ENCODE measurements at places on chromosomes 13 and 19.

DNA sequence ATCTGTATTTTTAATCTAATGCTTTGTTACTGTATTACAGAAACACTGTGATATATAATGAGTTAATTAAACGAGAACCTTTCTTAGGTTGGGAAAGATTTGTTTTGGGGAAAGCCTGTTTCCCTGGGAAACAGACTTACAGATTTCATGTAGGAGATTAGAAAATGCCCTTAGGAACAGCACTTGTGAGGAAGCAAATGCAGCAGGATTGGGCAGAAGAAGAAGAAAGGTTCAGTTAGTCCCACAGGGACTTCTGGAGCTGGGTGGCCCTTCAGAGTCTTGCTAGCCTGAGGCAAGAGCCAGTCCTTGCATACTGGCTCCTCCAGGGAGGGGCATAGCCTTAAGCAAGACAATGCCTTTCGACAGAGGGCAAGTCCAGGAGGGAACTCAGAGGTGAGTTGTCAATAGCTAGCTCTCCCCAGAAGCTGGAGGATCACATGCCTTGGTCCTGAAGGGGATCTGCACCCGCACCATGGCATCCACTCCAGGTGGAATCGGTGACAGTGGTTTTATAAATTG is 36.8 kb downstream of the N4BP2L1 start:
- no peak for DNase-seq

DNA sequence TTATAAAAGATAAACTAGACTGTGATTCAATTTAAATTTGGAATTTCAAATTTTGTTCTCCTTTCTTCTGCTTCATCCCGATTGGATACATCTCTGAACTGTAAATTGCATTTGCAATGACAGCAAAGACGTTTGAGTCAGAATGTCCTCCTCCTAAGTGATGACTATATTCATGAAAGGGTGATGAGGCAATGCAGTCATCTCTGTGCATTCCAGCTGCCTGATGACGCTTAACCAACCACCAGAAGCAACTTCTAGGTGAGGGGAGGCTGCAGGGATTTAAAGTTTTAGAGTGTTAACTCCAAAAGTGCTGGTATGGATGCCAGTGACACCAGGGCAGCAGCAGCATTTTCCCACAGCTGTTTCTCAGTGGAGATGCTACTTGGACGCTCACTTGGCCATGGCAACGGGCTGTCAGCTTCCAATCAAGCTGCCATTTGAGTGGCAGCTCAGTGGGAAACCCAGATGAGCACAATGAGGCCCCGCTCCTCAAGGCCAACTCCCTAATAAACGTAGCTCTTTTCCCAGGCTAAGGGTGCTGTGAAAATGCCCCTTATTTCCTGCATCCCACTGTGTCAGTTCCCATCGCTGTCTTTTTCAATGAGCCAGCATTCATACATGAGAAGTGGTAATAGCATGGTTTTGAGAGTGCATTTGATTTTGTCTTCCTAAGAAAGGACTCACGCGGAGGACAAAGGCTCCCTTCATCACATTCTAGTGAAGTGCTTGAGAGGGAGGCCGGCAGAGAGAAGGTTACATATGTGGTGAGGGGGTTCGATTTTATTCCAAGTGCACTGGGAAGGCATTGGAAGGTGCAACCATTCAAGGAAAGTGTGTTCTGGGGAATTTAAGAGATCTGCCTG is 45.2 kb upstream of the AMER2 start:
- DNase-seq = no peak

DNA sequence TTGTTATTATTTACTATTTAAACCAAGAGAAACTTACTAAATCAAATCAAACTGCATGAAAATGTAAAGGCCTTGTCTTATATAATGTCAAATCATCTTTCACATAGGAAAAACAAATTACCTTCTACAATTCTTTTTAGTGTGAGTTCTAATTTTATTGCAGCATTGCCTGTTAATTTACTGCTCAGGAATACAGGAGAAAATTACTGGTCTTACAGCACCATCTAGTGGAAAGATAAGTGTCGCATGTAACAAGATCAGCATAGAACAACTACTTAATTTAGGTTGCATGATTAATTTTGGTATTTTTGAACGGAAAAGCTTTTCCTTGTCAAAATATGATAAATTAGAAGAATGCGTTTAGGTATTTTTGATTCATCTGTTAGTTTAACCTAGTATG is 502.7 kb downstream of the UQCRFS1 start:
- DNase-seq = no peak

DNA sequence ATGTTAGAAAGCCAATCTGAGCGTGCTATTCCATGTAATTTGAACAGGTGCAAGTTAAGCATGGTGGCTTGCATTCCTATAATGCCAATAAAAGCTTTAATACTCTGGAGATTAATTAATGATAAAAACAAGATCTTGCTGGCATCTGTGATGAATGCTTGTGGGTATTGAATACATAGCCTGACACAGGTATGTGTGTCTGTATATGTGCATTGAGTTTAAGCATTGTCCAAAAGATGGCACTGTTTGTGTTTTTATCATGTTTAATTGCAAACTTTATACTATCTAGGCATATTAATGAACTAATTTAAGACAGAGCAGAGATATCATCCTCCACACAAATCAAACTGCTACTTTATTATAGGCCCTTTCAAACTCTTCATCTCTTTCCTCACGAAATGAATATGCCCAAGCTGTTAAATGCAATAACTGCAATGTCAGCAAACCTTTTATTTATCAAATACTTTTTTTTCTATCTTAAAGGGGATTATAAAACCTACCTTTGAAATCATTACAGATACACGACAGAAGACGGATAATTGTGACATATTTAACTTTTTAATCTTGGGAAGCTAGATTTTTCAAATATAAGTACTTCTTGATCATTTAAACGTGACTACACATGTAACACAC is 86.5 kb downstream of the TNFSF11 start:
- DNase-seq = no peak

GRCh38 chr19:35514282-35514809 is 897 bp upstream of the DMKN start:
- DNase-seq = no peak

DNA sequence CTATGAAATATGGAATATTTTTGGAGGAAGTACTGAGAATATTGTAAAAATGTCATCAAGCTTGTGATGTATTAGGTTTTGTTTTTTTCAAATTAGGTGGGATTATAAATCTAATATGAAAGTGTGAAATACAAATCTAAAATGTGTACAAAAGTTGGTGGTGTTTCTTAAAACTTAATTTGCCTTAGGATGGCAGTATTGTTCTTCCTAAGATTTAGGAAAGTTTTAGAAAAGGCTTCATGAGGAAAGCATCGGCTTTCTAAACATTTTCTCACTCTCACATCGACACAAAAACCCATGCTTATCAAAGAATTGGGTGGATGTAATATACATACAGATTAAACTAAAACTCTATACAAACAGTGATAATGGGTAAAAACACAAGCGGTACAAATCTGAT is 972.0 kb upstream of the PCDH20 start:
- no peak for DNase-seq

- DNase-seq = no peak
Measured at GRCh38 chr13:93635616-93636032, 409.0 kb downstream of the GPC6 start.

DNA sequence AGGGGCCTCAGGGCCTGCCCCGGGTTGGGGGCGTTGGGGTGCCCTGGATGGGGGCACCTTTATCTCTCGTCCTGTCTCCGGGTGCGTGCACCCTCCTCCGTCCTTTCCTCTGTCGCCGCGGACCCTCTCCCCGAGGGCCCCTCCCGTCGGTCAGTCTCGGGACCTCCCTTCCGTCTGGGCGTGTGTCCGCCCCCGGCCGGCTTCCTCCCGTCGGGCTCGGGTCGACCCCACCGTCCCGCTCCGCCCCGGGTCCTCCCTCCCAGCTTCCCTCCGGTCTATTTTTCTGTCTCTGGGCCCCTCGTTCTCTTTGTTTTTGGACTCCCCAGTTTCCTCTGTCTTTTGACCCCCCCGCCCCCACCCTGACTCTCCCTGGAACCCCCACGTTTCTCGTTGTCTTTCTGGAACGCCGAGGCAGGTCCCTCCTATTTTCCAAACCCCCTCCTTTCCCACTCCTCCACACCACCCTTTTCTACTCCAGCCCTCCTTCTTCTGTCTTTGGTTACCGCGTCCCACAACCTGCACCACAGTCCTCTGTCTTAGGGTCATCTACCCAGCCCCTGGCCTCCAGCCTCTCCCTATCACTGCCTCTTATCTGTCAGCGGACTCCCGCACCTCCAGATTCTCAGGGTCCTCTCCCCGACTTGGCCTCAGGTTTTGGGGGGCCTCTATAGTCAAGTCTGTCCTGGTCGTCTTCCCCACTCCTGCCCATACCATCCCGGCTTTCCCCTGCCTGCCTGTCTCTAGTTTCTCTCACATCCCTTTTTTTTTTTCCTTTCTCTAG is 757 bp downstream of the EGLN2 start:
- DNase-seq = no peak

DNA sequence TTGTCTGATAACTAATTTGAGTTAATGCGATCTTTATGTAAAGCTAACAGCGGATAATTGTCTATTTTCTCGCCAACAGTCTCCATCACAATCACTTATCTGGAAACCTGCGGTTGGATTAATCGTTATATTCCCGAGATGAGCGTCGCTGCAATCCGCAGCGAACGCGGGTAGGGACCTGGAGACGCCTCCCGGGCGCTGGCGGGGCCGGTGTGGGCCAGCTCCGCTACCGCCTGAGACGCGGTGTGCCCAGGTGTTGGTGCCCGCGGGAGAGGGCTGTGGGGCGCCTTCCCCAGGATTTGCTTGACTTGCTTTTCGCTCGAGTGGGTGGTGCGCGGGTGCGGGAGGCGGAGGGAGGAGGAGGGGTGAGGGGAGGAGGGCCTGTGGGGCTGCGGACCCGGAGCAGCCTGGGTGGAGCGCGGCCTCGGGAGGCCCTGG is 38.3 kb downstream of the SOX1 start:
- DNase-seq = no peak

DNA sequence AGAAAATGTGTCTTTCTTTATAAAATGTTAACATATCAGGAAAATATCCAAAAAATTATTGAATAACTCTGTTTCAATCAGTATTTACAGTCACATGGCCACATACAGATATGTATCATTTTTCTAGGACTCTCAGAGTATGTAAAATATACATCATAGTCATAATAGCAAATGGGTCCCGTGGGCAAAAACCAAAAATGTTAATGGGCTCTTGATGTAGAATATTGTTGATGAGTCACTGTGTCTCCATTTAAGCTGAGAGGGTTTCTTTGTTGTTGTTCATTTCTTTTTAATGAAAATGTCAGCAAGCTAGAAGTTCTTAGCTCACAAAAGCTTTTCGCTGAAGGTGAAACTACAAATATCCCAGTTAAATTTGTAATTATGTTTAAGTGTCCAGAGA is 1713.1 kb upstream of the PCDH20 start:
- no peak for DNase-seq

- no peak for DNase-seq
Measured at GRCh38 chr13:92825938-92826596, 400.5 kb upstream of the GPC6 start.

DNA sequence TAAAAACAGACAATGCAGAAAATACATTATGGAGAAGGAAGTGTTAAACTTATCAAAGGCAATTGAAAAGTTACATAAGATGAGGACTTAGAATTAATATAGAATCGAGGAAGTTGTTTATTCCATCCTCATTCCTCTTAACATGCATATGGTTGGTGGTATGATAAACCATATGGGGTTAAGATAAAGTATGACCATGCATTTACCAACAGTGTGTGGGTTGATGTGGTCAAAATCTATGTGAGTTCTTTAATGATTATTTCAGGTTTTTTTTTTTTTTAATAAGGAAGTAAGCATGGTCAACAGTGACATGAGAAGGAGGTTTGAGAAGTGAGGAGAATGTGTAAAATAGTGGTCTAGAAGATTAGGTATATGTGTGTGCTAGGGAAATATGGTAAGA is 94.5 kb downstream of the TDRD3 start:
- no peak for DNase-seq

- no peak for DNase-seq
Measured at GRCh38 chr13:59690857-59691500, 472.7 kb downstream of the DIAPH3 start.

GRCh38 chr13:46495651-46496050 is 57.3 kb upstream of the LRCH1 start:
- no peak for DNase-seq

DNA sequence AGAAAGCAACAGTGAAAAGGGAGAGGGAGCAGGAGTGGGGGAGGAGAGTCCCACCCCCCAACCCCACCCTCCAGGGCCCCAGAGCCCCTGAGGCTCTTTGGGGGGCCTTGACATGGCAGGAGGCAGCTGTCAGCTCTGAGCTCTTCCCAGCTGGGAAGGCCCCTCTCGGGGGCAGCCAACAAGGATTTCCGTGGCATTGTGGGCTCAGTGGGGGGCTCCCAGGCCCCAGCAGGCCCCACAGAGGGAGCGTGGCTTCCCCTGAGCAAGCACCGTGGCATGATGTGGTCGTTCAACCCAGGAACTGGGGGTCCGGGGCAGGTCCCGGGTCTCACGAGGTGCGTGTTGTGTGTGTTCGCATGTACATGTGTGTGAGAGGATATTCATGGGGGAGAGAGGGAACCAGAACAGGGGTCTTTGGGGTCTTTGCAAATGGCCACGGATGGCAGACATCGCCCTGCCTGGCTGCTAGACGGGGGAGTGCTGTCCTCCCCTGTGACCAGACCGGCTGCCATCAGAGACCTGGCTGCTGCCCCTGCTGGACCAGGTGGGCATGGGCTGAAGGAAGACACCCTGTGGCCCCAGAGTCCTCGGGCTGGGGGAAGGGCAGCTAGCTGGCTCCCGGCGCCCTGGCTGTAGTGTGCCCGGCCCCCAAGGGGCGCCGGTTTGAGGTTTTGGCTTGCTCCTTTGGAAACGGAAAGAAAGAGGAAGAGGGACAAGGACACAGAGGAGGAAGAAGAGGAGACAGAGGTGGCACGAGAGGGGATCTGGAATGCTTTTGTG is 3.7 kb upstream of the AKAP8L start:
- no peak for DNase-seq

GRCh38 chr13:93147946-93148345 is 78.7 kb upstream of the GPC6 start:
- DNase-seq = no peak

Measured in NCI-H1930 (cell line).